ENCODE measurements at places on chromosomes 5 and 9.
A peak's percentile ranks its signal among the peaks of the same experiment; 100 is the strongest.

DNA sequence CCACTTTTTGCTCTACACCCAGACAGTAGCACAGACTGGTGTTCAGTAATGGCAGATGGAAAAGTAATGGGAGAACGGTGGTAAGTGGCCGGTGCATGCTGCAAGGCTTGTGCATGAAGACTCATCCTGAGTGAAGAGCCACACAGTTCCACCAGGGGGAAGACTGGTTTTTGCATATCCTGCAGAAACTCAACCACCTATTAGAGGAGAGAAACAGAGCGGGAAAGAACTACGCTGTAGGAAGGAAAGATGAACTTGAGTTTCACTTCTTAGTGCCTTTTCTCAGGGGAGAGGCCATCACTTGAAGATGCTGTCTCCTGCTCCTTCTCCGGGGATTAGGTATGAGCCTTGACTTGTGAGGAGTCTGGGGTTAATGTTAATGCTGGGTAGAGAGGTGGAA, 9.4 kb upstream of the PRSS3 start:
- DNase-seq, result no peak

GRCh38 chr9:101620452-101620851, 25.7 kb upstream of the PPP3R2 start:
- no peak for DNase-seq

DNA sequence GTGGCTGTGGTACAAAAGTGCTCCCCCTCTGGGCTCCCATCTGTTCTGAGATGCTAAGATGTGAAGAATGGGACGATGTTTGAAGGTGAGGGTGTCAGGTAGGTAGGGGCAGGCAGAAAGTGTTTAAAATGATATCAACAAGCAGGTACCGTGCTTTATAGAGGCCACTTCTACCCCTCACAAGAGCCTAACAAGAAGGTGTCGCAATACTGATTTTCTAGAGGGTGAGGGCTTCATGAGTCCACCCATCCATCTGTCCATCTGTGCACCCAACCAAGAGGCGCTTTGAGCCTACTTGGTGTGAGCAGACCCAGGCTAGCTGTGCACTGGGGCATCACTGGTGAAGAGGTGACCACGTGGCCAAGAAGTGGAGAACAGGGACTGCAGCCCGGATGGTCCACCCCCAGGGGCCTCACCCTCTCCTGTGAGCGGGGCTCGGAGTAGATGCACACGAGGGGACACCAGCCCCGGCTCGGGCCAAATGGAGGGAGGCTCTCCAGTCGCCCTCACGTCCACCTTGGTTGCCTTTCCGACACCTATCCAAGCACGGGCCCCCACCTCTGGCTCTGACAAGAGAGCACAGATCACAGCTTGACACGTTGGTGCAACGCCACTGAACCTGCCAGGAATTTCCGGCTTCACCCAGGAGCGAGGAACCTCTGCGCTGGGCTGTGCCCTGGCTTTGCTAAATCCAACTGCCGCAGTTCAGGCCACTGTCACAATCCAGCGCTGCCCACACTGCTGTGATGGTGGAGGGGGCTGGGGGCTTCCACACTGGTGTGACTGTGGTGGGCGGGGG, 34.5 kb downstream of the CRB2 start:
- DNase-seq, result no peak

DNA sequence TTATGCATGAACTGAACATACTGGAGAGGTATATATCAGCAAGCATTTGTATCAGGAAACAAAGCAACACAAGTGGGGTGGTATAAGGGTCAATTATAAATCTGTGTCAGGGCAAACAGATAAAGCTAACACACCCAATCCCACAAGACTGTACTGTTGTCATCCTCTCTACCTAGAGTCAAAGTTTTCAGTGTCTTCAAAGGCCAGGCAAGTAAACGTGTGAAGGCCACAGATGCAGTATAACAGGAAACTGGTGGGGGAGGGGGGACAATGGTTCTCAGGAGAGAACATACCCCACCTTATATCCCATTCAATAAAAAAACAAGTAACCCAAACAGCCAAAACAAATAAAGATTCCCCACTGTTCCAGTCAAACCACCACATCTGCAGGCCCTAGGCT, 22.1 kb downstream of the ELP1 start:
- no peak for DNase-seq

GRCh38 chr9:2378266-2378665, 243.3 kb upstream of the VLDLR start:
- no peak for DNase-seq

- DNase-seq, result no peak
Observed at GRCh38 chr5:14399054-14399692, 182.4 kb upstream of the OTULINL start.

DNA sequence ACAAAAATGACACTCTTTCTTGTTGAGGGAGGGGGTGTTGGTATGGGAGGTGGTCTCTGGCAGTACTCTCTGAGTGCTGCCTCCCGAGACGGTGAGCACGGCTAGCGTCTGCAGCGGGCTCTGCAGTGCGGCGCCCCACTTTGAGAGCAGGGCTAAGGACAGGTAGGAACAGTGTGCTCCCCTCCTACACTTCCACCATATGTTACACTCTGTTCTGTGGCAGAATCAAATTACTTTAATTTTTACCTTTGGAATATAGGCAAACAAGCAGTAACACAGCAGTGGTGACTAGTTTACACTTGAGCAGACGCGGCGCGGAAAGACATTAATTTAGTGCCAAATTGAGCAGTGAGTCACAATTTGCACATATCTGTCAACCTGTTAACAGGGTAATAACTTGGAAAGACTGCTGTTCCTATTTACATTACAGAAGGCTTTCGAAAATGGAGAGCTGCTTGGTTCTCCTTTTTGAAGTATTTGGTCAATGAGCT, 136.3 kb downstream of the MED27 start:
- no peak for DNase-seq

DNA sequence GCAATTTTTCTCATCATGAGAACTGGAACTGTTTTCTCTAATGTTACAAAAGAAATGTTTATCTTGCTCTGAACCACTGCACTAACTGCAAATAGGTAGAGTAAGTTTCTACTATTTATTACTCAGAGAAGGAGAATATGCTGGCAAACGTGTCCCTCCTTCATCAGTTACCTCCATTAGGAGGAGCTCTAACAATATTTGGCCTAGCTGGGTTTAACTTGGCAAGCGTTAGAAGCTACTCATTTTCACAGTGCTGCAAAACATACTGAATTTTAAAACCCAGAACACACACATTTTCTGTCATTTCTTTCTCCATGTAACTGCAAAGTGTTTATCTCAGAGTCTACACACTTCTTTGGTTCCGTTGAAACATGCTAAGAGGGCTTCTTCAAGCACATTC, 101.0 kb upstream of the GABRG2 start:
- DNase-seq, result no peak

DNA sequence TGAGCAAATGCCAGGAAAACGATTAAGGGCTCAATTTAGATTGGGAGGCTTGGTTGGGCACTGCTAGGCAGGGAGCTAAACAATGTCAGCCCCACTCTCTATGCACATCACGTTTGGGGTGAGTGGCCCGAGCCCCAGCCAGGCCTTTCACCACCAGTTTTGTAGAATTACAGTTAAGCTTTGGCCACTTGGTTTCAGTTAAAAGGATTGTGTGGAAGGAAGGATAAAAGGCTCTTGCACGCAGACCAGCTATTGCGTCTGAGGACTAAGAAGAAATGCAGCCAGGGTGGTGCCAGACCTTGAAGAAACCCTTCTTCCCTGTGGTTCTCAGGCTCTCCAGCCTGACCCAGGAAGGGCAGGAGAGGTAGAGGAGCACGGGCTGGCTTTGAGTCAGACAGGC, 125.3 kb upstream of the SLC44A1 start:
- DNase-seq, result no peak

DNA sequence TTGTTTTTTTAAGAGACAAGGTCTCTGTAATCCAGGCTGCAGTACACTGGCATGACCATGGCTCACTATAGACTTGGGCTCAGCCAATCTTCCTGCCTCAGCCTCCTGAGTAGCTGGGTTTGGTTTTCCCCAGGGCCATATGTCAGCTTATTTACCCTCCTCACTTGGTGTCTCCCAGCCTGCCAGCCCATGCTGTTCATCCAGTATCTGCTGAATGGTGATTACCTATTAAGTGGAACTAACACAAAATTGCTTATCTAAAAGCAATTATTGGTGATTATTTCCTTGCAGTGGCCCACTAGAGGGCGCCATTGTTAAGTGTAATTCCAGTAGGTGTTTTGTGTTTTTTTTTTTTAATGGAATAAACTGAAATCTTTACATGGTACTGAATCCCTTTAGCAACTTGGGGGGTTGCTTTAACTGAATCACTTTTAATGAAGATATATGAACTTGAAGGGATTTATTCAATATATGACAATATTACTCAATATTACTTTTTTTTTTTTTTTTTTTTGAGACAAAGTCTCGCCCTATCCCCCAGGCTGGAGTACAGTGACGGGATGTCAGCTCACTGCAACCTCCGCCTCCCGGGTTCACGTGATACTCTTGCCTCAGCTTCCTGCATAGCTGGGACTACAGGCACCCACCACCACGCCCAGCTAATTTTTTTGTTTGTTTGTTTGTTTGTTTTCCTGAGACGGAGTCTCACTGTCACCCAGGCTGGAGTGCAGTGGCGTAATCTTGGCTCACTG, 13.8 kb downstream of the EXOSC2 start:
- DNase-seq, result no peak

DNA sequence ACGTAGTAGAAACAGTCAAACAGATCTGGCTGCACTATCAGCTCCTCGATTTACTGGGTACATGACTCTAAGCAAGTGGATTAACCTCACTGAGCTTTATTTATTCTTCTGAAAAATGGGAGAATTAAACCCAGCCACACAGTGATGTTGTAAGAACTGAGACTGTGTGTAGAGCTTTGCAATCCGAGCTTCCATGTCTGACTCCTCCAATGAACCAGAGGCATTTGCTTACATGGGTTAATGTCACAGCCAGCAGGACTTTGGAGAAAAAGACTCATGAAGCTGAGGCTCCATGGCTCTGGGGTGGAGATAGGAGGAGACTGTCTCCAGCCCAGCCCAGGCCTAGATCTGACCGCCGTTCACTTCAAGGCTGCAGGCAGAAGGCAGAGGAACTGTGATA, 201.3 kb downstream of the CDK5RAP2 start:
- no peak for DNase-seq

GRCh38 chr9:129549684-129550083, 71.2 kb downstream of the C9orf50 start:
- no peak for DNase-seq

DNA sequence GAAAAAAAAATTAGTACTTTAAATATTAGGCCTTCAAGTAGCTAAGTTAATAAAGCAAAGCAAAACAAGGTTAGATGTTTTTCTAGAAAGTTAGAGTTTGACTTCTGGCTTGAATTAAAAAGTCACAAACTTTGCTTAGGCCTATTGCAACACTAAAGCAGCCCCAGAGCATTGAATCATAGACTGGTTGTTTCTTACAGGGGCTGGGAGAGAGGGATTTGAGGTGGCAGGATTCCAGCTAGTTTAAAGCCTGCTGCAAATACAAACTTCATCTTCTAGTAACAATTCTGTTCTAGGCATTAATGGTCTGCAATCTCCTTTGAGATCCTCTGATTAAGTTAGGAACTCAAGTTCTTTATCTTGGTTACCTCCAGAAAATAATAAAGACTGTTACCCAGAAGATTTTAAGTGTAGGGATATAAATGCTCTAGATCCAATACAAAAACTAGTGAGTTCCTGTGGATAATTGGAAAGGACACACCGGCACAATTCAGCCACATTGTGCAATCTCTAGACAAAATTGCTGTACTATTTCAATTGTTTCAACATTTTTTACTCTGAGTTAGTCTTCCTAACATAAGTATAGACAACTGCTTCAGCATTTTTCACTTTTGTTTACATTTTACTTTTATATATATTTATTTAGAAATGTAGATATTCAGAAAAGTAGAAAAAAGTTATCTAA, 12.6 kb downstream of the OR13C5 start:
- peak; percentile 41 for DNase-seq

DNA sequence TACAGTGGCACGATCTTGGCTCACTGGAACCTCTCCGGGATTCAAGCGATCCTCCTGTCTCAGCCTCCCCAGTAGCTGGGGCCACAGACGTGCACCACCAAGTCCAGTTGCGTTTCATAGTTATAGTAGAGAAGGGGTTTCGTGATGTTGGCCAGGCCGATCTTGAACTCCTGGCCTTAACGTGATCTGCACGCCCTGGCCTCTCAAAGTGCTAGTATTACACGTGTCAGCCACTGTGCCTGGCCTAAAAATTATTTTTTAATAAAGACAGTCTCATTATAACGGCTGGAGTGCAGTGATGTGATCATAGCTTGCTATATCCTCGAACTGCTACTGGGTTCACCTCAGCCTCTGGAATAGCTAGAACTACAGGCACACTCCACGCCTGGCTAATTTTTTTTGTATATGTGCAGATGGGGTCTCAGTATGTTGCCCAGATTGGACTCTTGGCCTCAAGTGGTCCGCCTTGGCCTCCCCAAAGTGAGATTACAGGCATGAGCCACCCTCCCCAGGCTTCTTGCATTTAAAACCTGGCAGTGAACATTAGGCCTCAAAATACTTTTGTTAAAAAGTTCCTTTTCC, 4.4 kb downstream of the NPM1 start:
- no peak for DNase-seq

DNA sequence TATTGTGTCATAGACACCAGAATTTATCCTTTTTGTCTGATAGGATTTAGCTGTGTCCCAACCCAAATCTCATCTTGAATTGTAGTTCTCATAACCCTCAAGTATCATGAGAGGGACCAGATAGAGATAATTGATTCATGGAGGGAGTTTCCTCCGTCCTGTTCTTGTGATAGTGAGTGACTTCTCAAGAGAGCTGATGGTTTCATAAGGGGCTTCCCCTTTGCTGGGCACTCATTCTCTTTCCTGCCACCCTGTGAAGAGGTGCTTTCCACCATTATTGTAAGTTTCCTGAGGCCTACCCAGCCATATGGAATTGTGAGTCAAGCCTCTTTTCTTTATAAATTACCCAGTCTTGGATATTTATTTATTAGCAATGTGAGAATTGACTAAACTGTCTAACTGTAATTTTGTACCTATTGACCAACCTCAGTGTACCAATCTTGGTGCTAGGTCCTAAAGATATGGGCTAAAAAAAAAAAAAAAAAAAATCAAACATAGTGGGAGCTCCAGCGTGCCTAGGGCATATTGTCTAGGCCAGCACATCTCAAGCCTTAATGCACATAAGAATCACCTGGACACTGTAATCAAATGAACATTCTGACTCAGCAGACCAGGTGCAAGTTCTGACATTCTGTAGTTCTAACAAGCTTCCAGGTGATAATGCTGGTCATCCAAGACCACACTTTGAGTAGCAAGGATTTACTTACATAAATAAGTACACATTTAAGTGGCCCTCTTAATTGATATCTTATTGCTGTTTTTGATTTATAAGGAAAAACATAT, 30.5 kb downstream of the ST8SIA4 start:
- DNase-seq, result no peak

GRCh38 chr5:89241186-89241585, 358.2 kb upstream of the MEF2C start:
- no peak for DNase-seq

- no peak for DNase-seq
Observed at GRCh38 chr5:131899686-131900085, 45.8 kb downstream of the MEIKIN start.

DNA sequence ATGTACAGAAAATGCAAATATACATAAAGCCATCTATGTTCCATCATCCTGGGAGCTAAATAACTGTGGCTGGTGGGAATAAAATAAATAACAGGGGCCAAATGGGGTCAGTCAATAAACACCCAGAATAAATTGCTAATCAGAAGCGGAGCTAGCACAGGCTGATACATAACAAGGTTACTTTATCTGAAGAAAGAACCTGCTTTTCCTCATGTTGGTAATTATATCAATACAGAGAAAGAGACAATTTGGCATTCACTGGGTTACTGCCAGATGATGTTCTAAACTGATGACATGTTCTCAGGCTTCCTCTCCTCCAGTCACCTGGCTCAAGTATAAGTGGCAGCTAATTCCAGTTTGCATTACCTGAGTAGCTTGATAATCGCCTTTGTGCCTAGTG, 144.9 kb upstream of the CD180 start:
- DNase-seq, result no peak

Measured in BJ (cell line).